ENCODE measurements at places on chromosomes 12 and 14. TPM values are rescaled to one million over a fixed set of nuclear protein-coding genes. Genes with fewer than 3 reads are reported as not detected.

Gene DNAJC22
- total RNA-seq, result 4.3 TPM

Gene ASCL1
- not detected for total RNA-seq

Gene GLS2
- not detected for total RNA-seq

Gene KRT79
- total RNA-seq, result not detected

Gene FOXG1
- not detected for total RNA-seq

Gene SIX6
- total RNA-seq, result not detected

Gene C1R
- total RNA-seq, result 850 TPM

Gene GDF3
- not detected for total RNA-seq

Gene TEX52
- total RNA-seq, result not detected

Gene CELA1
- not detected for total RNA-seq

Measured in pericardium fibroblast (primary cell).